ENCODE measurements at places on chromosomes 6 and 20.

DNA sequence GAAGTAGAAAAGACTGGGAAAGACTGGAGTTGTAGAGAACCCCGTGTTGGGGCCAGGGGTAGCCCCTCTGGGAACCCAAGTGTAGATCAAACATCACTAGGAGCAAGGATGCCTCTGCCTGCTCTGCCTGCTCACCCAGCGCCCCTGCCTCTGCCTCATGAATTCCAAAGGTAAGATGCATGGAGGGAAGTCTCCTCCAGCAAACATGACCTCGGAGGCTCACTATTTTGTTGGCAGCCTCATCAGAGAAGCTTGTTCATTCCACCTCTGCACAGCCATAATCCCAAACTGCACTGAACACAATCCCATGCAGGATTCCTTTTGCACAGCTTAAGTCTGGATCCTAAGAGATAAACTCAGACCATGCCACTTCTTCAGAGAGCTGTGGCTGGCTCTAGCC is 4.9 kb downstream of the FRS3 start:
- DNase-seq = no peak

DNA sequence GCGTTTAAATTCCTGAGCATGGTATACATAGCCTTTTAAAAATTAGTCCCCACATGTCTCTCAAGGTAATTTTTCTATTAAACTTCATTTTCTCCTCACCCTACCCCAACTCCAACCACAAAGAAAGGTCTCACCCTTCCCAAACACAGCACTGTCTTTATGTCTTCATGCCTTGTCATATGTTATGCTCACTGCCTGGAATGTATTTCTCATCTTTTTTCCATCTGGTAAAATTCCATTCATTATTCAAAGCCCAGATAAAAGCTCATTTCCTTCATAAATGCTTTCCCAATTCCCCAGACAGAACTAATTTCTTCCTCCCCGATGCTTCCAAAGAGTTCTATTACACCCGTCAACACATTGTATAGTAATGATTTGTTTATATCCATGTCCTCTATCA is 302.0 kb downstream of the ALDH8A1 start:
- DNase-seq = no peak

DNA sequence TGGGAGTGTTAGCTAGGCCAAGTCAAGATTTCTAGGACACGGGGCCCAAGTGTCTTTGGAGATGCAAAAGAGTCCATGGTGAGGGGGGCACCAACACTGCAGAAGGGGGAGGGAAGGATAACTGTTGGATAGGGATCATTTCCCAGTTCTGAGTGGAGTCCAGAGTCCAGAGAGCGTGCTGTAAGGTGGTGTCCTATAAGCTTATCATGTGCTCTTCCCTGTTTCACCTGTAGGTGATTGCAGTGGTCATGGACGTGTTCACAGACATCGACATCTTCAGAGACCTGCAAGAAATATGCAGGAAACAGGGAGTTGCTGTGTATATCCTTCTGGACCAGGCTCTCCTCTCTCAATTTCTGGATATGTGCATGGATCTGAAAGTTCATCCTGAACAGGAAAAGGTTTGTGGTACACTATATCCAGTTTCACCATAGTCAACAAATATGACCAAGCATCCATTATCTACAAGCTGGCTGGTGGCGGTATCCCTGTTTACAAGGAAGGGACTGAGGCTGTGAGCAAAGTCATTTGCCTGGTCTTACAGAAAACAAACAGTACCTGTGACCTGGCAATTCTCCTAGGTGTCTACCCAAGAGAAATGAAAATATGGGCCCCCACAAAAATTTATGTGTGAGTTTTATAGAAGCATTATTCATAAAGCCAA is 15.6 kb downstream of the FAM83D start:
- DNase-seq = no peak

- no peak for DNase-seq
Observed at GRCh38 chr20:1844325-1845162, 50.7 kb upstream of the SIRPA start.

GRCh38 chr20:54122189-54122588 is 51.6 kb downstream of the CYP24A1 start:
- DNase-seq = no peak

DNA sequence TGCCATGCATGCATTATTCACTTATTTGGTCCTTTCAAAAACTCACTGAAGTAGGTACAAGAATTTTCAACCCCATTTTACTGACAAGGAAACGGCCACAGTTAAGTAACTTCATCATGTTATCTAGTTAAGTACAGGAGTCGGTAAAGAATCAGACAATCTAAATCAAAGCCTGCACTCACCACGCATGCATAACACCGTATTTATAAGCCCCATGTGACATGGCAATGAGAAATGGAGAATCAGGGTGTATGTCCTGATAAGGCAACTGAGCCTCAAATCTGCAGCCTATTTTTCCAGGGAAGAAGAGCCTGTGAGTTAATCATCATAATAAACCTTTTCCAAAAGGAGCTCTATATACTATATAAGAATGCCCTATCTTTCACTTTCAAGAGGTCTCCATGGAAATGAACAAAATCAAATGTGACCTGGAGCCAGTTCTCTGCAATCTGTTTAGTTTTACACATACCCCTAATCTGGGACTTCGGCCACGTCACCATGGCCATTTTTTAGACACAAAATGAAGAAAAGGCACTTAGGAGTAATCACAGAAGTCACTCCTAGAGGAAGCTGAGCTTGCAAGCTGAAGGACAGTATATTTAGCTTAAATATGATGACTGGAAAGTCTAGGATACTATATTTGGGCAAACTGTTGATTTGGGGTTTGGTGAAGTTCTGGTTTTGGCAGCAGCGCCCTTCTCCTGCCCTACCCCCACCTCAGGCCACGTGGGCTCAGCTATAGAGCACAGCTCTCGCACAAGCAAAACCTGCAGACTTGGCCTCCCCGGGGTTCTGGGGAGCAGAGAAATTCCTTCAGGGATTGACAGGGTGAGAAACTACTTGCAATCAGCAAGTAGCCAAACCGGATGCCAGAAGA is 19.2 kb downstream of the TRAM2 start:
- DNase-seq = no peak

DNA sequence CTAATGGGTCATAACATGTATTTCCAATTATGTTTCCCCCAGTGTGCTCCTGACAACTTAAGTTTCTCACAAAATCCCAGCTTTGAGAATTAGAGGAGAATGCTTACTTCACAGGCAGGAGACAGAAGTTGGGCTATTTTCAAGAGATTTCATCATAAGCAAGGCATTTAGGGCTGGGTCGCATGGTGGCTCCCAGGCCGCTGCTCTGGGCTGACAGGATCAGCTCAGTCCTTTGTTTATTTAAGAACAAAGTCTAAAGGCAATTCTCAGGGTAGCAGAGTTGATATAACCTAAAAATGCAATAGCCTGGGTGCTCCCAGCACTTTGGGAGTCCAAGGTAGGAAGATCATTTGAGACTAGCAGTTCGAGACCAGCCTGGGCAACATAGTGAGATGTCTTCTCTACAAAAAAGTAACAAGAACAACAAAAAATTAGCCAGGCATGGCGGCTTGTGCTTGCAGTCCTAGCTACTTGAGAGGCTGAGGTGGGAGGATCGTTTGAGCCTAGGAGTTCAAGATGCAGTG is 10.9 kb downstream of the FOXQ1 start:
- DNase-seq = no peak
